Cardiac septum (tissue), 1 donor: ENCODE measurements at places on chromosomes 5 and 9. TPM values are rescaled to one million over a fixed set of nuclear protein-coding genes. Genes with fewer than 3 reads are reported as not detected.

CDC20B gene
- total RNA-seq = not detected

GABBR2 gene
- total RNA-seq = 1.1 TPM

- no peak for DNase-seq
Measured at GRCh38 chr9:122159925-122160246, 178 bp downstream of the MORN5 start.

- no peak for DNase-seq
Measured at GRCh38 chr9:121976751-121977150, 116.4 kb downstream of the TTLL11 start.

GRCh38 chr5:98957307-98957706, 28.5 kb upstream of the CHD1 start:
- no peak for DNase-seq

- DNase-seq = no peak
Measured at GRCh38 chr9:134293031-134293521, 33.2 kb upstream of the RXRA start.
